Ascending aorta (tissue), 2 donors: ENCODE measurements at places on chromosomes 2 and 18.

GRCh38 chr2:170742896-170743529 lies 27.2 kb upstream of the ERICH2 start:
- H3K27me3 ChIP-seq = no peaks in the 10 kb centered on the region
- no peak for DNase-seq
- no peak overlapping the region for H3K27ac ChIP-seq
- H3K4me1 ChIP-seq = no peaks in the 10 kb centered on the region

- H3K27me3 ChIP-seq = no peaks in the 10 kb centered on the region
- H3K36me3 ChIP-seq = no peaks in the 10 kb centered on the region
- no peak overlapping the region for H3K27ac ChIP-seq
These were observed 28.0 kb upstream of the KCMF1 start for GRCh38 chr2:84942964-84943421.

- no peak for DNase-seq
- H3K27ac ChIP-seq = no peak overlapping the region
- H3K4me1 ChIP-seq = no peaks in the 10 kb centered on the region
- H3K36me3 ChIP-seq = no peaks in the 10 kb centered on the region
These were observed 380.4 kb downstream of the TNS1 start for GRCh38 chr2:217622205-217623060.

GRCh38 chr2:168252976-168253375 lies 5.6 kb upstream of the STK39 start:
- H3K36me3 ChIP-seq = no peaks in the 10 kb centered on the region
- H3K27me3 ChIP-seq = no peaks in the 10 kb centered on the region
- DNase-seq = no peak
- no peaks in the 10 kb centered on the region for H3K4me1 ChIP-seq
- no peak overlapping the region for H3K4me3 ChIP-seq
- no peak overlapping the region for H3K27ac ChIP-seq

DNA sequence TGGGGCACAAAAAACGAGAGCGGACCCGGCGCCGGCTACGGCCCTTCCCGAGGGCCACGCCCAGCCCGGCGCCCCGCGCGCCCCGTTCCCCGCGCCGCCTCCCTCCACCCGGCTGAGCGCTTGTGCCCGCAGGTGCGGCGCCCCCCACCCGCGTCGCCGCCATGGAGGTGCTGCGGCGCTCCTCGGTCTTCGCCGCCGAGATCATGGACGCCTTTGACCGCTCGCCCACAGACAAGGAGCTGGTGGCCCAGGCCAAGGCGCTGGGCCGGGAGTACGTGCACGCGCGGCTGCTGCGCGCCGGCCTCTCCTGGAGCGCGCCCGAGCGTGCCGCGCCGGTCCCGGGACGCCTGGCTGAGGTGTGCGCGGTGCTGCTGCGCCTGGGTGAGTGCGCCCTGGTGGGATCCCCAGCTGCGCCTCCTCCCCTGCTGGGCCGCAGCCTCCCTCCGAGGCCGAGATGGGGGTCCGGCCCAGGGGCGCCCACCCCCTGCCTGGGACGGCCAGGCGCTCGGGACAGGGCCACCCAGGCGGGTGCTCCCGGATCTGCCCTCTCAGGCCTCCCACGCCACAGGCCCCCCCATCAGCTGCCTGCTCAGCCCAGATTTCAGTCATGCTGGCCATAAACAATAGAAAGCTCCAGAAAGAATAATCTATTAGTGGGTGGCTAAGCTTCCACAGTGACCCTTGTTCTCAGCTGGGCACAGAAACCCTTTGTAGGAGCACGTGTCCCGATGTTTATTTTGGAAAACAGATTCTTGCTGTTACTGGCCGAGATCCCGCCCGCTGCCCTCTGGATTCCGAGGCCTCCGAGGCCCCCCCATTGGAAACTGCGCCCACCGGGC lies 997 bp downstream of the BOK start:
- peaks cover 16% of the 10 kb centered on the region for H3K4me1 ChIP-seq
- H3K36me3 ChIP-seq = peaks cover 4% of the 10 kb centered on the region
- no peak overlapping the region for H3K27ac ChIP-seq
- no peak for DNase-seq
- H3K4me3 ChIP-seq = peak overlapping the region; percentile 82

DNA sequence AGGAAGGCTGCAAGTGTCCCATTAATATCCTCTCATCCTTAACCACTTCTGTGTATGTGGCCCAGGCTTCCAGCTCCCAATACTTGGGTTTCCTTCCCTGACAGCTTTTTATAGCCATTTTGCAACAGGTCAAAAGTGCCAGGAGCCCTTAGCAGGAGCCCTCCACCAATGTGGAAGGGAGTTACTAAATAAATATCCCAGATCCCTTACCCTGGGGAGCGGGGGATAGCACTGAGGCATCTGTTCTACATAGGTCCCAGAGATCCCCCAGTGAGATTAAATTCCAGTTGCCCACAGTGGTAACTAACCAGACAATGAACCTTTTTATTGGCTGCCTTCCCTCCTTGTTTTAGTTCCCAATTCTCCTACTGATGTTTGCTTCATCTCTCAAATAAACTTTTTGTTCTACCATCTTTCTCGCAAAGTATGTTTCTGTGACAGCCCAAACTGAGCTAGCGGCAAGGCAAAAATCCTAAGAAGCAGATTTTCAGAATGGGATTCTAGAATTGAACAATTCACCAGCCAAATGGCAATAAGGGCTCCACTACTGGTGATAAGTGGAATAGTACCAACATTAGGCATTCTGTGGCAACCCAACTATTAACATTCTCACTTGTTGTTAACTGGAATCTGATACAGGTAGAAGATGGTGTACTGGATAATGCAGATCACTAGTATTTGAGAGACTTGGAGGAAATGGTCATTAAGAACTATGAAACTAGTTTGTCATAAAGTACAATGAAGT lies 83.9 kb upstream of the MAPRE2 start:
- H3K36me3 ChIP-seq = no peaks in the 10 kb centered on the region
- H3K4me3 ChIP-seq = no peak overlapping the region
- no peaks in the 10 kb centered on the region for H3K27me3 ChIP-seq
- DNase-seq = no peak

DNA sequence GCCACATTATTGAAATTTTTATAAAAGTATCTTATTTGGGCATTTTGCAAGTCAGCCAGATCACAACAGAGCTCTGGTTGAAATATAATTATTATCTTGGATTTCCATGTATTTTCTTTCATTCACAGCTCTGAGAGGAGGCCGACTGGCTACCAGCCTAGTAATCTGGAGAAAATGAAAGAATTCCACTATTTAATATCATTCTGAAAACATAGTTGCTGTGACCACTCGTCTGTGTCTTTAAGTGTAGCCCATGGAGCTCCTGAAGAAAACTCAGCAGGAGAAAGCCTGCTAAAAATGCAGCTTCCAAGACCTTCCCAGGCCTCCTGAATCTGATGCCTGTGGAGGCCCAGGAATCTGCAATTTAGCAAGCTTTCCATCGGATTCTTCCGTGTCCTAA lies 114.7 kb downstream of the SH3BP4 start:
- H3K4me1 ChIP-seq = no peaks in the 10 kb centered on the region
- no peak overlapping the region for H3K4me3 ChIP-seq
- DNase-seq = no peak
- H3K27me3 ChIP-seq = no peaks in the 10 kb centered on the region
- H3K36me3 ChIP-seq = no peaks in the 10 kb centered on the region

GRCh38 chr2:159419403-159419802 lies 132.9 kb upstream of the WDSUB1 start:
- no peaks in the 10 kb centered on the region for H3K27me3 ChIP-seq
- peaks cover 8% of the 10 kb centered on the region for H3K36me3 ChIP-seq
- H3K4me3 ChIP-seq = no peak overlapping the region
- DNase-seq = no peak
